Right kidney (tissue), 9 donors: ENCODE measurements at places on chromosomes 2 and 18.
A peak's percentile ranks its signal among the peaks of the same experiment; 100 is the strongest.

DNA sequence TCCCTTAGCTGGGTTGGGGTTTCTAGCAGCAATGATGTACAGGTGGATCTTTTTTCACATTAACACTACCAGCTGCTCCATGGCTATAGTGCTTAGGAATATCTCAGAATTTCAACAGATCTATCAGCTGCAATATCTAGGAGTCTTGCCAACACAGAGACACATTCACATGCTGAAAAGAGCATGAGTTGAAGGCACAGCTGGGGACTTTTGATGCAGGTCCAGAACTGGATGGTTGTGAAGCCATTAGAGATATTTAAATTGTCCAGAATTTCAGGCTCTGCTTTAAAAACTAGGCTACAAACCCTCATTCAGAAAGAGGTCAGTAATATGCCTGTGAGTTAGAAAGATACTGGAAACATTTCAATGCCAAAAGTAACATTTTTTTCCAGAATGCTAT is 122.2 kb upstream of the CCDC195 start:
- no peak for DNase-seq

- no peak for DNase-seq
These were observed 1941.9 kb upstream of the PIK3C3 start for GRCh38 chr18:40013001-40013609.

DNA sequence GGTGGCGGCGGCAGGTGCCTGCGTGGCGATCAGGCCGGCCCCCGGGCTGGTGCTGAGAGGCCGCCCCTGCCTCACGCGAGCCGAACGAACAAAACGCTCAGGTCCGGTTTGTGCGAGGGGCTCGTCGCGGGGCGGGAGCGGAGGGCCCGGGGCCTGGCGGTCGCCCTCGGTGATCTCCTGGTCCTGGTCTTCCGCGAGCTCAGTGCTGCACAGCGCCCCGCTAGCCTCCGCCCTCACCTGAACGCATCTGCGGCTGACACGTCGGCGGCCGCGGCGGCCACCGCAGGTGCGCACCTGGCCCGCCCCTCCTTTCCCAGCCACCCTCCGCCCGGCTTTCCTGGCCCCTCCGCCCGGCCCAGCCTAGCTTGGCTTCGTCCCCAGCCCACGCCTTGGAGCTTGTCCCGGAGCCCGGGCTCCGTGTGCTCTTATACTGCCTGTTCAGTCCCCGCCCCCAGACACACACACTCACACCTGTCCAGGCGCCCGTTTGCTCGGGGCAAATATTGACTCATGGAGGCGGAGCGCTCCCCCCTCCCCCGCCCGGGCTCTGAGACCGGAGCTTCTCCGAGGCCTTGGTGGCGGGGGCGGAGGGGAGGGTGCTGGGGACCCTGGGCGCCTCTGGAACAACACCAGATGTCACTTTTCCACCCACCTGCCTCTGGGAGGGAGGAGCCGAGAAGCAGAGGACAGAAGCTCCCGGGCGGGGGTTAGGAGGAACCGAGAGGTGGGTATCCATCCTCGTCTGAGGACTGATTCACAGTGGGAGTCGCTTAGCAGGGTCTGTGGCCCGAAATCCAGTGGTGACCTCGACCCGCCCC is 8.6 kb upstream of the CRYBA2 start:
- peak; percentile 41 for DNase-seq

DNA sequence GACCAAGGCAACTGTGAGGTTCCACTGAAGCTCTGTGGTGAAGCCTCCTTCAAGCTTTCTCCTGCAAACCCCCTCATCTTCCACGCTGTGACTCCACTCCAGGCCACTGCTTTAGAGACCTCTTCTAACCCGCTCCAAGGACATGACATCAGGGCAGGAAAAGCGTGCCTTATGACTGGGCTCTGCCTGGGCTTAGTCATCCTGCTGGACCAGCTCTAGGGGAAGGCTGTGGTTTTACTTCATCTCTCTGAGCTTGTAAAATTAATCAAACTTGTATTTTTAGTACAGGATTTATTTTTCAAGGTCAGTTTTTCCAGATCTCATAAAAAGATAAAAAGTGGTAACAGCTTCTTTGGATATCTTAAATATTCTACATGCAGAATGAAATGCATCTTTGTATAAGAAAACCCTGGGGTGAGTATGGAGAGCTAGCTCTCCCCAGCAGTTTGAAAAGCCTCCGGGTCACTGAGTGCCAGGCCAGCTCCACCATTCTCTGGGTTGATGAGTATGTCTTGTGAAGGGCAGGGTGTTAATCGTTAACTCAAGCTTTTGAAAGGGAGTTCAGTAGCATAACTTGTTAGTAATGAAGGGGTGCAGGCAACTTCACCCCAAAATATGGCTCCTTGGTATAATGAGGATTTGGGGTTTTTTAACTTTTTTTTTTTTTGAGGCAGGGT is 33.1 kb upstream of the YPEL5 start:
- DNase-seq = no peak

GRCh38 chr2:84958135-84959059 is 12.6 kb upstream of the KCMF1 start:
- DNase-seq = peak; percentile 38

DNA sequence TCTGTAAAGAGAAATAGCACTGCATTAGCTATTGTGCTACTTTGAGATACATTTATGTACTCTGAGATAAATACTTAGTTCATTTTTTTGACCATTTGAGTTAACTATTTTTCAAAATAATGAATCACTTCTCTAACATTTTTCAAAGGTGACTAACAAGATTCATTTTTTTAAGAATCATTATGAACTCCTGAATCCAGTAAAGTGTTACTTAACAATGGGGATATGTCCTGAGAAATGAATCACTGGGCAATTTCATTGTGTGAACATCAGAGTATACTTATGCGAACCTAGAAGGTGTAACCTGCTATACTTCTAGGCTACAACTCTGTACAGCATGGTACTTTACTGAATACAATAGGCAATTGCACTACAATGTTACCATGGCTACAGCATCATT is 355.8 kb downstream of the ARL6IP6 start:
- DNase-seq = no peak

GRCh38 chr18:30192216-30192615 is 850.3 kb downstream of the DSC3 start:
- no peak for DNase-seq

- DNase-seq = no peak
These were observed 56.4 kb downstream of the NAB1 start for GRCh38 chr2:190705280-190705679.

DNA sequence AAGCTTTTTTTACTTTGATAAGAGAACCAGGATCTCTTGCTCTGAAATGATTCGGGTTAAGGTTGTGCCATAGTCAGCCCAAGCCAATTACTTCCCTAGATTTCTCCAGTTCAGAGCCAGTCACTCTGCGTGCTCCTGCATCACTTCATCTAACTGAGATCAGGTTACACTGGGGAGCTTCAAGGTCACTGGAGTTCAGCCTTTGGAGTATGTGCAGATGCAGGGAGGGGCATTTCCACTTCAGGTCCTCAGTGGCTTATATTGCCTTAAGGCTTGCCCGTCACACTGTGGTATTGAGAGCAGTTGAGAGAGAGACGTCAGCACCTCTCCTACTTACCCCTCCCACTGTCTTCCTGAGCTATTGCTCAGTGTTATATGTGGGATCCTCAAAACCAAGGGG is 317.8 kb downstream of the EPHA4 start:
- no peak for DNase-seq

- DNase-seq = no peak
These were observed 10.9 kb upstream of the DLX2 start for GRCh38 chr2:172113617-172114016.

GRCh38 chr18:58640891-58641610 is 12.2 kb upstream of the ALPK2 start:
- DNase-seq = no peak

DNA sequence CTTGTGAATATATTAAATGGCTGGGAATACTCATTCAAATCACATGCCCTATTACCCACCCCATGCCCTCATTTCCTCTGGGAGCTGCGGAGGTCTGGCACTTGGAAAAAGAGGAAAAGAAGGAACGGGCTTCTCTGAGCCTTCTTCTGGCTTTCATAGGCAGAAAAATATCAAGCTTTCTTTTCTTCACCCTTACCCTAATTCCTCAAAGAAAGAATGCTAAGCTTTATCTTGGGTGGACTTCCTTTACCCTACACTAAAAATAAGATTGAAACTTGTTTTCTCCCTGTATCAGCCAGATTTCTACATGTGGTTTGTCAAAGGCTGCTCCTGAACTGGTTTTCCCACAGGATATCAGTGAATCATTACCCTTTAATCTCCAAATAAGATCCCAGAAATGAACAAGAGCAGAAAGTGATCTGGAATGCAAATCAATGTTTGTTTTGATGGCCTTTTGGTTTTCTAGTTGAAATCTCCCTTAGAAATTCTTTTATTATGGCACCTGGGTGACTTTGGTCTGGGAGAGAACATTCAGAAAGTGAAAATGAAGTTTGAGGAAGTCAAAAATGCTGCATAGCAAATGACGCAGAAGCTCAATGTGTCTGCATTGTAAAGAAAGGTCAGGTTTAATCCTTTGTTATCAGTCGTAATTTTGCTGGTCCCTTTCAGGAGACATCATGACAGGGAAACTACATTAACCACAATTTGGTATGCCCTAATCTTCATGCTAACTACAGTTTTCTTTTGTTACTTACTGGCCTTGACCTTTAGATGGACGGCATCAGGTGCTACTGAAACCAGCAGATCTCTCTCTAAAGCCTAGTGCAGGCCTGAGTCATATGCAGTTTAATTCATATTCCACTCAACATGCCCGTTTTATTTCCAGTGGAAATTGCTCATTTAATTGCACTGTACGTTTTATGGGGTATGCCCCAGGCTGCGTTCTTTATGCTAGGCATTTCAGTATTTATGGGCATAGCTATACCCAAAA is 46.6 kb upstream of the HNRNPA3 start:
- peak; percentile 62 for DNase-seq

DNA sequence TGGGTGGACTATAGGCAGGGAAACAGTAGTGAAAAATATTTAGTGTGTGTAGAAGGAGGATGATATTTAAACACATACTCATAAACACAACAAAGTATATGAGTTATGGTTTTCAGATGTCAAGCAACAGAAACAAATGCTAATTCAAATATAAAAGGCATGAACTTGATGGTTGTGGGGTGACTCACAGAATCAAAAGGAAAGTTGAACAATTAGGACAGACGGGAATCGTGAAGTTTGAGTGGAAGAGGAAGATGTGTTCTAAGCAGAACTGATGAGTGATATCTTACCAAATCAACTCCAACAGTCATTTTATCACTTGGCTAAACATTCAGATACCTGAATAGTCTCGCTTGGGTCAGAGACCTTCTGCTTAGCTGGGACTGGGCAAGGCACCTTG is 53.6 kb upstream of the ITGA6 start:
- DNase-seq = no peak

DNA sequence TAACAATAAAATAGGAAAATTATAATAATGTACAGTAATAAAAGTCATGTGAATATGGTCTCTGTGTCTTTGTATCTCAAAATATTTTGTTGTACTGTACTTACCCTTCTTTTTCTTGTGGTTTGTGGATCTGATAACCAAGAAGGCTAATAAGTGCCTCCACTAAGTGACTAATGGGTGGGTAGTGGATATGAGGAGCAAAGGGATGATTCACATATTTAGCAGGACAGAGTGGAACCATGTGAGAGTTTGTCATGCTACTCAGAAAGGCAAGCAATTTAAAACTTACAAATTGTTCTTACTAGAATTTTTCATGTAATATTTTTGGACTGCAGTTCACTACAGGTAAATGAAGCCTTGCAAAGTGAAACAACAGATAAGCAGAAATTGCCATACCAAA is 1241.2 kb upstream of the CDH2 start:
- no peak for DNase-seq
